ENCODE measurements at places on chromosomes 3 and 15.

DNA sequence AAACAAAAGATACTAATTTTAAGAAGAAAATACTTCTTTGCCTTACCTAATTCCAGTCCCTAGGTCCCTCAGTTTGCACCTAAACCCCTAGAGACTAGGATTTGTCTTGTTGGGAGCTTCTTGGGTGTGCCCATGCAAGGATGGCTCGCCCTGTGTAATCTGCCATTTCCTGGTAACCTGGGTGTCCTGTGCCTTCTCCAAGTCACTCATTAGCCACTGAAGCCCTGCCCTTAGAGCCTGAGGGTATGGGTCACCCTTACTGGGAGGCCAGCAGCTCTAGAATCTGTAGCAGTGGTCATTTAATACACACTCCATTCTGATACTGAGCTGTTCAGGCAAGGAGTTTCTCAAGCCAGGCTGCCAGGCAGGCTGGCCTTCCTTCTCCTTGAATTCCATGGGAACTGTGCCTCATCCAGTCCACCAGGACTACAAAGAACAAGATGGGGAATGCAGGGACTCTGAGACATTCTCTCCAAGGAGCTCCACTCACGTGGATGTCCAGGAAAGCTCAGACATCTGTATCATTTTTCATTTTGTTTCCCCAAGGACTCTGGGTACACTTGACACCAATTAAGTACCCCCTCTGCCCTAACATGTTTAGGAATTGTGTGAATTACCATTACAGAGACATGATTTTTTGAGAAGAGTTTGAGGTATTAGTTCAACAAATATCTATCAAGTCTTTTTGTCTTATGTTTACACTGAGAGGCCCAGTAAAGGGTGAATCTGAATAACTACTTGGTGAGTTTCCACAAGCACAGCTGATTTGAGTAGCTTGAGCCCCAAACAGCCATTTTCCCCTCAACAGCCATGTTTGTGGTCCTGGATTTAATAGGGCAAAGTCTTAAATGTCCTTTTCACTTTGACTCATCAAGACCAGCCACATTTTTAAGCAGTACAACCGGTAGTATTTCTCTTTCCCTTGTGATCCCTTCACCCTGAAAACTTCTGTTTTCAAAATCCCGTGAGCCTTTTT lies 52.6 kb downstream of the ARNT2 start:
- DNase-seq = no peak

DNA sequence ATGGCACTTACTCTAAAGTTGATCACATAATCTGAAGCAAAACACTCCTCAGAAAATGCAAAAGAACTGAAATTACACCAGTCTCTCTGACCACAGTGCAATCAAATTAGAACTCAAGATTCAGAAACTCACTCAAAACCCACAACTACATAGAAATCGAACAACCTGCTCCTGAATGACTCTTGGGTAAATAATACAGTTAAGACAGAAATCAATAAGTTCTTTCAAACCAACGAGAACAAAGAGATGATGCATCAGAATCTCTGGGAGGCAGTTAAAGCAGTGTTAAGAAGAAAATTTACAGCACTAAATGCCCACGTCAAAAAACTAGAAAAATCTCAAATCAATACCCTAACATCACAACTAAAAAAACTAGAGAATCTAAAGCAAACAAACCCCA lies 227.2 kb downstream of the CTNNB1 start:
- DNase-seq = no peak

- no peak for DNase-seq
These were observed 307.0 kb downstream of the EPHA6 start for GRCh38 chr3:97121386-97121785.

- DNase-seq = no peak
These were observed 2.8 kb downstream of the CHCHD4 start for GRCh38 chr3:14121859-14122258.

Measured in C1 segment of cervical spinal cord (tissue), 14 donors.